Left lung (tissue), 14 donors: ENCODE measurements at places on chromosomes 1 and 21. TPM values are rescaled to one million over a fixed set of nuclear protein-coding genes. Genes with fewer than 3 reads are reported as not detected.

C8A gene
- not detected for polyA plus RNA-seq

EPS8L3 gene
- 0.42 TPM for polyA plus RNA-seq

KCNJ10 gene
- 0.56 TPM for polyA plus RNA-seq

DNA sequence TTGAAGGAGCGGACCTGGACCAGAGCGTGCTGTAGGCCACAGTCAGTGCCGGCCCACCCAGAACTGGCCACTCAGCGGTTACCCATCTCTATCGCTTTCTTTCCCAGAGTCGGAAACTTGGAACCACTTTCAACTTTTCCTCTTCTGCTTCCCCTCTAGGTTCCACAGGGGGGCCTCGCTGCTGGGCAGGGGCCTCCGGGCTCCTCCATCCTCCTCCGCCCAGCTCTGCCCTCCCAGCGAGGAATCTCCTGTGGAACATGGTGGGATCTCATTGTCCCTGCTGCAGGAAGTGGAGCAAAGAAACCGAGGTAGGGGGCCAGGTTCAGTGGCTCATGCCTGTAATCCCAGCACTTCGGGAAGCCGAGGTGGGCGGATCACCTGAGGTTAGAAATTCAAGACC, 139.2 kb downstream of the ETS2 start:
- DNase-seq: no peak

GRCh38 chr21:33207449-33208149, 22.1 kb upstream of the IFNAR2 start:
- no peak for DNase-seq
